ENCODE measurements at places on chromosomes 1 and 21. TPM values are rescaled to one million over a fixed set of nuclear protein-coding genes. Genes with fewer than 3 reads are reported as not detected.

DNA sequence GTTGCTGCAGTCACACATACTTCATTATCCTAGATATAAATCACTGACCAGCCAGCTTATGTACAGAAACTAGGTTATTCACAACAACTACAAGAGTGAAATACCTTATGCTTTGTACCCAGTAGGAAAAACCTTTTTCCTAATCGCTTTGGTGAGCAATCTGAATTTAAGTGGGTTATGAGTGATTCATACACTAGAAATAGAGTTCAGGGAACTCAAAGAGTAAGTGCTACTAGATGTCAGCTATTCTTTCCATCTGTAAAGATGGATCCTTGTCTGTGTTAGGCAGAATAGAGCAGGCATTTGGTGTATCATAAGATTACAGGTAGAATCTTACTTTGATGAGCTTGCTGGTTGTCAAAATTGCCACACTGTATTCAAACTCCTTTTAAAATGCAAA is 101.9 kb downstream of the ZNF644 start:
- no peak for DNase-seq

DNA sequence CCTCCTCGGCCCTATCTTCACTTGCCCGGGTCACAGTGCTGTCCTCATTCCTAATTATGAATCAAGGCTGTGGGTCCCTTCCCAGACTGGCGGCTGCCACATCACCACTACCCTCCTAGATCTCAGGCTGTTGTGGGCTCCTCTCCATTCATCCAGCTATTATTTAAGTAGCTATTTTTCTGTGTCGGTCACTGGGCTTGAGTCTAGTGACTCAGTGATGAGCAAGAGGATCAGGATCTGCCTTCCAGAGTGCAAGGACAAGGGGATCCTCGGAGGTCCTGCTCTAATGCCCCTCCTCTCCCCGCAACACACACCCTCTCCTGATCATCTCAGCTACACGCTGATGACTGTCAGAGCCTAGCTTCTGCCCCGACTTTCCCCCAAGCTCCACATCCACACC is 34.1 kb downstream of the CDCP2 start:
- DNase-seq: peak; percentile 24

DNA sequence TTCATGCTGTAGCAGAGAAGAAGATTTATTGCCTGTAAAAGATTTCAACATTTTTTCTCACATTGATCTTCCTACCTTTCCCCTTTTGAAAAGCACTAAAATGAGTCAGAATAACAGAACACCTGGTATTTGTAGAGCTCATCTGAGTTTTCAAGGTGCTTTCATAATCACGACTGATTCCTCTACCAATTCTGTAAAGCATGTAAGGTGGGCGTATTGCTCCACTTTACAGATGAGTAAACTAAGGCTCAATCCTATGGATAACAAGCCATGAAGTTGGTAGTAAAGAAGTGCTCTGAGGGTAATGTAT is 227.9 kb upstream of the KIAA0040 start:
- DNase-seq: no peak

DNA sequence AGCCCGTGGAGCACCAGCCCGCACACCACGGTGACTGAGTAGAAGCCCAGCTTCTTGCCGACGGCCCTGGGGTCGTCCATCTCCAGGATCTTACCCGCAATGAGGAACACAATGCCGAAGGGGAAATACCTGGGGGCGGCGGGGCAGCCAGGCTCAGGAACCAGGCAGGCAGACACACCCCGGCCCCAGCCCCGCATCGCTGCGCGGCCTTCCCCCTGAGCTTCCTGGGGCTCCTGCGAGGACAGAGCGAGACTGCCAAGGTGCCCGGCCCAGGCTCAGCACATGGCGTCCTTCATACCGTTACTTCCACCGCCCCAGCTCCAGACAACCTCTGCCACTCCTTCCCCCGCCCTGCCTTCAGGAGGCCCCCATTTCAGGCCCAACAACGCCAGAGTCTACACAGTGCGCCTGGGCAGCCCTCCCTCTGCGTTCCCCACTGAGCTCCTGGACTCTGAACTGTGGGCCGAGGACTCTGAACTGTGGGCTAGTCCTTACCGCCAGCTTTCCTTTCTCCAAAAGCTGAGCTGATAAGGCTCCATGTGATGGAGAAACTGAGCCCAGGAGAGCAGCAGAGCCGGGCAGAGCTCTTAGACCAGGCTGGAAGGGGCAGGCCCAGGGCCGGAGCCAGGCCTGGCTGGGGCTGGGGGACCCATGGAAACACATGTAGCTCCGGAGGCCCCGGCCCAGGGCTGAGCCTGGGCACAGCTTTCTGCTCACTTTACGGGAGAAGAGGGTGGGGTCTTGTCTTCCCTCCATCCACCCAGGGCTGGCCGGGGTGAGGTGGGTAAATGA is 30.8 kb downstream of the PODN start:
- no peak for DNase-seq

DNA sequence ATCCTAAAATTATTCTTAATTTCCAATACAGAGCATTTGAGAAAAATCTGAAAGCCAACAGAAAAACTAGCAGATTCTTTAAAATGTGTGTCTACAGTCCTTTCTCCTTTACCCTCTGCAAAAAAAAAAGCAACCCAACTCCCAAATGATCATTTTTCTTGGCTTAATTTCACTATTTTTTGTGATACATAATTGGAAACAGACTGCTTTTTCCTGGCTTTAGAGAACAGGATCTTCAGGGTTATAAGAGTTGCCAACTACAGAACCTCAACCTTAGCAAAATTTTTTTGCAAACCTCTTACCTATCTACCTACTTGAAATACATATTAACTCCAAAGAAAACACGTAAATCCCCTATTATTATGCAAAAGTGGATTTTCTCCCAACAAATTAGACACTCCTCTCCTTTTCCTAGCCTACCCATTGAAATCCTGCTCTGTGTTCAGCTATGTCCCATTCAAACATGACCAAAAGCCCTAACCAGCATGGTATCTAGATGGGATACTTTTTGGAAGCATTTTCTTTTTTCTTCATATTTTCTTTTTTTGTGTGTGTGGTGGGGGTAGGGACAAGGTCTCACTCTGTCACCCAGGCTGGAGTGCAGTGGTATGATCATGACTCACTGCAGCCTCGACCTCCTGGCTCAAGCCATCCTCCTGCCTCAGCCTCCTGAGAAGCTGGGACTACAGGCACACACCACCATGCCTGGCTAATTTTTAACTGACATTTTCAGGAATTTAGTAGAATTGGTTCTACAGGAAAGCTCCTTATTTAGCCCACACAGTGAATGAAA is 9.0 kb downstream of the TGFBR3 start:
- DNase-seq: no peak

The CNIH4 gene
- total RNA-seq: 60.4 TPM

The EIF2D gene
- 59.5 TPM for total RNA-seq

The HUNK gene
- 11.2 TPM for total RNA-seq

The VSIG8 gene
- 0.57 TPM for total RNA-seq

The CEP170 gene
- total RNA-seq: 29.5 TPM

The KANK4 gene
- total RNA-seq: not detected

The MIXL1 gene
- not detected for total RNA-seq

The C1orf94 gene
- total RNA-seq: not detected

Data from Caki2 (cell line).